ENCODE measurements at places on chromosomes 2 and 18.

- no peak for DNase-seq
These were observed 81.1 kb downstream of the LPIN1 start for GRCh38 chr2:11827547-11827946.

GRCh38 chr2:64478502-64479230 lies 24.7 kb downstream of the LGALSL start:
- no peak for DNase-seq

DNA sequence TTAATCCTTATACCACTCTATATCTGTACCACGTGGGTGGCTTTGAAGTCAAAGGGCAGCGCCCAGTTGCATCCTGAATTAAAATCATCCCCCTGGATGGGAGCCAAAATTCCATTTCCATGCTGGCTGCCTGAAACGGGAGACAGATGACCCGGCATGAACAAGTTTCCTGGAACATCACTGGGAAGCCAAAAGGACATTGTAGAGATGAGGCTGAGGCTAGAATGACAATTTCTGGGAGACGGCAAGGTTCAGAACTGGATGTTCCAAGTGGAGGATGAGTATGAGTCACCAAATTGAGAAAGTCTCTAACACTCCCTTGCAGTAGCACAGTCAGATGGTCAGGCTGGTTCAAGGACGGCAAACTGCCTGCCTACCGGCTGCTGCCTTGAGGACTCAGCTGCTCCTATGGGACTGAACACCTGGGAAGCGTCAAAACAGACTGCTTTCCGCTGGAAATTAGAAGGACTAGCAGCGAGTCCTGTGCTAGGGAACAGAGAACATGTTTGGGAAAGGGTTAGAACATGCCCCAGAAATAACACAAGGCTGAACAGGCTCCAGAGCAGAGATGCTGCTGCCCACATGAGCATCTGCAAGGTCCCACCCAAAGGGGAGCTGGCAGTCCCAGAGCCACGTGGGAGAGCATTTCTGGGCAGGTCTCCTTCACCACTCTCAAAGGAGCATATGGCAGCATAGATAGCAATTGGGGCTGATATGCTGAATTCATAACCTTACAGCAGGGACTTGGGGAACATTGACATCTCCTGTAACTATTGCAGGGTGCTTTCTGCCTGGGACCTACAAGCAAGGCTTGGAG lies 32.0 kb downstream of the YPEL5 start:
- DNase-seq: no peak

- DNase-seq: no peak
These were observed 36.5 kb upstream of the MAP2 start for GRCh38 chr2:209387389-209387788.

GRCh38 chr2:118847762-118848172 lies 319 bp upstream of the EN1 start:
- DNase-seq: no peak

- DNase-seq: no peak
These were observed 37.0 kb downstream of the FIGN start for GRCh38 chr2:163698857-163699256.

GRCh38 chr18:43534511-43534910 lies 257.2 kb upstream of the SYT4 start:
- DNase-seq: no peak

DNA sequence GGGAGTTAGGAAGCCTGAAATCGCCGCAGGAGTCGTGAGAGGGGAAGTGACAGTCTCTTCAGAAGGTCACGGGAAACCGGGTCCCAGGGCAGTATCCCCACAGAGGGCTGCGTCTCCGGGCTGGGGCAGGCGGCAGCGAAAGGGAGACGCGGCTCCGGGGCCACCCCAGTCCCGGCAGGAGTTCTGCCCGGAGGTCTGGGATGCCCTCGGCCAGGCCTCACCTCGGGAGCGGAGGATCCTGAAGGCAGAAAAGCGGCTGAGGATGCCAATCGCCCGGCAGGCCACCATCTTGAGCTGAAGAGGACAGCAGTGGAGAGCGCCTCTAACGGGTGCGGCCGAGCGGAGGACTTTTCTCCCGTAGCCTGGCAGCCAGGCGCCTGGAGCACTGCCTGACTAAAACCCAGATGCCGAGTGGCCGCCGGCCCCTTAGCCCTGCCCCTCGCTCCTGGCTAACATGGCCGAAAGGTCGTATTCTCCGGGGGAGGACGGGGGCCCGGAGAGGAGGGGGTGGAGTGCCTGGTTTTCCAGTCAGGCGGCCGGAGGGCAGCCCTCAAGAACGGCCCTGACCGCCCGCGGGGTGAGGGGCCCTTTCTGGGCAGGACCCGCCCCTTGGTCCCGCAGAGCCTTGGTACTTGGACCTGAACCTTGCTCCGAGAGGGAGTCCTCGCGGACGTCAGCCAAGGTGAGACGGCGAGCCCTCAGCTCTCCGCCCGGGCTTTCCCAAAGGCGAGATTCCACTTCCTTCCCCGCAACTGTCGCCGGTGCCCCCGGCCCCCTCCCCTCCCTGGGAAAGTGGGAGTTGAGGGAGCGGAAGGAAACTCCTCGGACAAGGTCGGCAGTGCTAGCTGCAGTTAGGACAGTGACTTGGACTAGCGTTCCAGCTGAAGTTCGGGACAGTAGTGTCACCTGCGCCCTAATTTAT lies at the start of the genes HADHA and HADHB:
Gene HADHA (minus strand): TSS at position 324 of the 922 bp plus-strand sequence. CDS start 36 bp downstream, at position 288.
Gene HADHB (plus strand): TSS at position 631 of the 922 bp plus-strand sequence. CDS start 9,316 bp downstream, outside the sequence.
- DNase-seq: peak; percentile 81

- no peak for DNase-seq
These were observed 11.9 kb downstream of the ZNF516 start for GRCh38 chr18:76482971-76483691.

- no peak for DNase-seq
These were observed 89.6 kb downstream of the COMMD1 start for GRCh38 chr2:61995065-61995464.
